ENCODE measurements at places on chromosomes 7 and 10.
A peak's percentile ranks its signal among the peaks of the same experiment; 100 is the strongest.

DNA sequence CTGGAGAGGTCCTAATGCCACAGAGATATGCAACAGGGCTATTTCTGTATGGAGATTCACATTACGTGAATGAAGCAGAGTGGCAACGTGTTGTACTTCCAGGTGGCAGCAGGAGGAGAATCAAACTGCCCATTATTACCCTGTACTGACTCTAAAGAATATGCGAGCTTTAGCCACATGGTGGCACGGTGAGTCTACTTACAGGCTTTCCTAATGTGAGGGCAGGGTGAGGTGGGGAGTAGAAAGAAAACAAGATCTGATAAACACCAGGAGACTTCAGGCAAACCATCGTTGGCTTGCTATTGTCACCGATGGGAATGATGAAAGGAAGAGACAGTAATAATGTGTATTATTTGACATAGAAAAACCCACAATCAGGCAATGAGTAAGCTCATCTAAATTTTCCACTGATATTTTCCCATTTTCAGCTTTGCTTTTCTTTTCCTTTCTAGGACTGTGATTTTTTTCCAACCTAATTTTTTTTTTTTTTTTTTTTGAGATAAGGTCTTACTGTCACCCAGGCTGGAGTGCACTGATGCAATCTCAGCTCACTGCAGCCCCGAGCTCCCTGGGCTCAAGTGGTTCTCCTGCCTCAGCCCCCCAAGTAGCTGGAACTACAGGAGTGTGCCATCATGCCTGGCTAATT, 164.3 kb downstream of the BTAF1 start:
- H3K27ac ChIP-seq, result peak overlapping the region; percentile 42
- H3K36me3 ChIP-seq, result no peaks in the 10 kb centered on the region
- DNase-seq, result peak; percentile 70

DNA sequence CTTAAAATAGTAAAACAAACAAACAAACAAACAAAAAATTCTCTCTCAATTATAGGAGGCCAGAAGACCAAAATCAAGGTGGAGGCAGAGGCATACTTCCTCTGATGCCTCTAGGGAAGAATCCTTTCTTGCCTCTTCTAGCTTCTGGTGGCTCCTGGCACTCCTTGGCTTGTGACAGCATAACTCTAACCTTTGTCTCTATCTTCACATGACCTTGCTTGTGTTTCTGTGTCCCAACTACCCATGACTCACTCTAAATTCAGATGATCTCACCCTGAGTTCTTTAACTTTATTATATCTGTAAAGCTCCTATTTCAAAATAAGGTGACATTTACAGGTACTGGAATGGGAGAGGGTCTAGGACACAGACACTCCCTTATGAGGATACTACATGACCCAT, 88.3 kb upstream of the ANTXRL start:
- no peaks in the 10 kb centered on the region for H3K4me1 ChIP-seq
- no peak overlapping the region for H3K27ac ChIP-seq
- no peak overlapping the region for H3K4me3 ChIP-seq
- DNase-seq, result no peak
- H3K36me3 ChIP-seq, result no peaks in the 10 kb centered on the region

DNA sequence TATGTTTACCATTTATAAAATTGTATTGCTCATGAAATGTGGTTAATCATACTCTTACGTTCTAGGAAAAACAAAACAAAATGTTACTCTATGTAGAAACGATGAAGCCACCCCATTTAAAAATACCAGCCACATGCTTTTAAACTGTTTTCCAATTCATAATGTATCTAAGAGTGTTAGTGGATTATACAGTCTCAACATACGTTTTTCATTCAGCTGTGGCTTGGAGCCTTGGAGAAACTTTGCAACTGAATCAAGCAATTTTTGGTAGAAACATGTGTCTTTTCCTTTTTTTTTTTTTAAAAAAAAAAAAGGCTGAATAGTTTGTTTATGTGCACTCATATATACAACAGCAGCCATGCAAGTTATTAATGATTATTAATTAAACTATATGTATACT, 378.0 kb upstream of the SEMA3D start:
- H3K27me3 ChIP-seq, result no peaks in the 10 kb centered on the region
- no peak overlapping the region for H3K27ac ChIP-seq
- H3K36me3 ChIP-seq, result no peaks in the 10 kb centered on the region

GRCh38 chr10:77824908-77825307, 101.6 kb downstream of the DLG5 start:
- H3K27me3 ChIP-seq, result no peaks in the 10 kb centered on the region
- no peak overlapping the region for H3K27ac ChIP-seq
- H3K36me3 ChIP-seq, result peaks cover 93% of the 10 kb centered on the region

DNA sequence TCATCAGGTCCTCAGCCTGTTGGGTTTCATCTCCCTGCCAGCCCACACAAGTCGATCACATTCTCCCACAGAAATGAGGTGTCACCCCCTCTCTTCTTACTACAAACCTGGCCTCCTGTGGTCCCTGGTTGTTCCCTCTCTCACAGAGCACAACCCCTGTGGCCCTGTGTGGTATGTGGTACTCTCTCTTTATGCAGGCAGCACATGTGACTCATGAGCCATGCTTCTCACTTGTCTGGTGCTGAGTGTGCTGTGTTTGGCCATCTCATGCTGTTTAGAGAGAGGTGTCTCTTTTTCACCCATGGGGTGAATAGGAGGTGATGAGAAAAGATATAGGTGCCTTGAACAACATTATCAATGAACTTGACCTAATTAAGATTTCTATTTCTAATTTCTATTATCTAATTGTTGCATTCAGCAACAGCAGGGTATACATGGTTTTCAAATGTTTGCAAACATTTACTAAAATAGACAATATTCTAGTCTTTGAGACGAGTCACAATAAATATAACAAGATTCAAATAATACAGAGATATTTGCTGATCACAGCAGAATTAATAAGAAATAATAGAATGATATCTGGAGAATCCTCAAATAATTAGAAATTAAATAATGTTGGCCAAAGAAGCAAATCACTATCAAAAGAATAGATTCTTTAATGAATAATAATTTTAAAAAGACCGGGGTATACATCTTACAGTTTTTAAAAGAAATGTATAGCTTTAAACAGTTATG, 633.8 kb upstream of the IGFBP3 start:
- H3K27me3 ChIP-seq, result no peaks in the 10 kb centered on the region
- no peak overlapping the region for H3K4me3 ChIP-seq
- no peaks in the 10 kb centered on the region for H3K36me3 ChIP-seq
- DNase-seq, result no peak

DNA sequence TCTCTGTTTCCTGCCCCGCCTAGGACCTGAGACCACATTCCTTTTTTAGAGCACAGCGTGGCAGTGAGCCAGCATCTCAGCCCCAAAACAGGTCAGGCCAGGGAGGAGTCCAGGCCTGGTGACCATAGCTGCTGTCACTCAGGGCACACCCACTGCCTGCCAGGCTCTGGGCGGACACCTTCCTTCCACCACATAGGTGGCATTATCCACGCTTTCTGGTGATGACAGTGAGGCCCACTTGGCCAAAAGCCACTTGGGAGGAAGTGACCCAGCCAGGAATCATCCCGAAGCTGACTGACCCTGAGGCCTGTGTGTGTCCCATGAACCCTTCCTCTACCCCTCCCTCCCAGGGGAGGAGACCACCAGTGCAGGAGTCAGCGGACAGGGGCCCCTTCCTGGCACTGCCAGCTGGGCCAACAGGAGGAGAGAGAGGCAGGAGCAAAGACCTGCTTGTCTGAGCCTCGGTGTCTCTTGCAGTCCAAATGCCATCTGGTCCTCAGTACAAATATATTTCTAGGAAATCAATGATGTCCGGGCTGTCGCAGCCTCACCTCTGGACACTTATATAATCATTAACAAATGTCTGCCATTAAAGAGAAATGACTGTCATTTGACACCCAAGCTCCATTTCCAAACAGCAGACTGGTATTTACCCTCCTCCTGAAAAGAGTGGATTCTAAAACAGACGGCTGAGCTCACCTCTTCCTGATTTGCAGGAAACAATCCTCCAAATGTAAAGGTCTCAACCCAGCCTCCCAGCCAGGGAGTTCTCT, 63.0 kb downstream of the ABRAXAS2 start:
- H3K4me1 ChIP-seq, result peaks cover 13% of the 10 kb centered on the region
- H3K27ac ChIP-seq, result peak overlapping the region; percentile 83
- H3K27me3 ChIP-seq, result no peaks in the 10 kb centered on the region
- H3K4me3 ChIP-seq, result peak overlapping the region; percentile 9
- peak; percentile 60 for DNase-seq
- no peaks in the 10 kb centered on the region for H3K36me3 ChIP-seq

DNA sequence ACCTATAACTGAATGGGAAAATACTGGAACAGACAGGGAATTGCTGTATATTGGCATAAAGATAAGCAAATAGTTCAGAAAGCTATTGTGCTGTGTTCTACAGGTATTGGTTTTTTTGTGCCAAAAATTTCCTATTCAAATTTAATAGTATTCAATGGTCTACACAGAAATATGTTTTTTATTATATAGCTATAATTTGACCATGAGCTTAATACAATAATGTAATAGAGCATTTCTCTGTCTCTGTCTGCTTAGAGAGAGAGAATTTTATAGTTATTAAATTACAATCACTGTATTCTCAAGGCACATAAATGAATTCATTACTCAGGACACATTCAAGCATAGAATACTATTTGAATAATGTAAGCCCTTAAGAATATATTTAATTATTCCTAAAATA, 62.3 kb upstream of the FZD8 start:
- no peak for DNase-seq
- no peak overlapping the region for H3K27ac ChIP-seq
- no peak overlapping the region for H3K4me3 ChIP-seq

- peaks cover 15% of the 10 kb centered on the region for H3K4me1 ChIP-seq
- H3K36me3 ChIP-seq, result no peaks in the 10 kb centered on the region
- H3K27ac ChIP-seq, result peak within 1 kb of the TSS; percentile 91
Observed at GRCh38 chr7:27156508-27156898, at the start of gene HOXA7. Gene HOXA7, minus strand, starts transcription at chr7:27156675. Its CDS starts 130 bp downstream, at chr7:27156545.

- H3K4me1 ChIP-seq, result peaks cover 66% of the 10 kb centered on the region
- H3K27ac ChIP-seq, result peak overlapping the region; percentile 100
- peak overlapping the region; percentile 97 for H3K4me3 ChIP-seq
- no peak for DNase-seq
Observed at GRCh38 chr10:75212343-75212742, 1.7 kb downstream of the VDAC2 start.

- H3K27ac ChIP-seq, result no peak overlapping the region
- DNase-seq, result no peak
- no peaks in the 10 kb centered on the region for H3K27me3 ChIP-seq
- H3K4me3 ChIP-seq, result no peak overlapping the region
- H3K36me3 ChIP-seq, result no peaks in the 10 kb centered on the region
Observed at GRCh38 chr7:82044497-82045080, 274.7 kb upstream of the HGF start.
